ENCODE measurements at places on chromosomes 4 and X.

DNA sequence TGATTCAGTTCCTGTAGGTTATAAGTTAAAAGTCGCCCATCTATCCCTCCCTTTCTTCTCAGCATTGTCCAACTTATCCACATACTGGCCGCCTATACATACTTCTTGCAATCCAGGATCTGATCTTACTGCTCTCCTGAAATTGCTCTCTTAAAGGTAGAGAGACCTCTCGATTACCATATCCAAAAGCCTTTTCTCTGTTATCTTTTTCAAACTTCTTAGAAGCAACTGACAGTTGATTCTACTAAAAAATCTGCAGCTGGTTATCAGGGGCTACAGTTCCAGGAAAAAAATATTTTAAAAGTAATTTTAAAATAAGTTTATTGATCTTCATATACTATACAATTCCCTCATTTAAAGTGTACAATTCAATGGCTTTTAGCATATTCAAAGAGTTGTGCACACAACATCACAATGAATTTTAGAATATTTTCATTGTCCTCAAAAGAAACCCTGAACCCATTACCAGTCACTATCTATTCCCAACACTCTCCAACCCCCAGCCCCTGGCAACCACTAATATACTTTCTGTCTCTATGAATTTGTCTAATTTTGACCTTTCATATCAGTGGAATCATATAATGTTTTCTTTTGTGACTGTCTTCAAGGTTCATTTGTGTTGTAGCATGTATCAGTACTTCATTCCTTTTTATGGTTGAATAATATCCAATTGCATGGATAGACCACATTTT is 102.0 kb downstream of the HDAC8 start:
- DNase-seq = no peak

DNA sequence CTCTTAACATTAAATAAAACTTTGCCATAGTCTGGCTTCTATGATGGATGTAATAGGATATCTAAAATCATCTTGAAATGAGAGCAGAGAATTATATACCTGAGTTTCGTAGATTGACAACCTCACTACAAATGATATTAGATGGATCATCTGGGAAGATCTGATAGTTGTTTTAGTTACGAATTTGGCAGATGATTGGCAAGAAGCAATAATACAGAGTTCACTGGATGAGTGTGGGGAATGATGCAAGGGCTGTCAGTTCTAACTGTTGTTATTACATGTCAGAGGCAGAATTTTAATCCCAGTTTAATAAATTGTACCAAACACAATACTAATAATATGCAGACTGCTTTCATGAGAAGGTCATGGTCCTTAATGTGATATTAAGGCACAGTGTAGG is 585.2 kb downstream of the TRAM1L1 start:
- no peak for DNase-seq

- DNase-seq = no peak
These were observed 17.7 kb downstream of the COL4A6 start for GRCh38 chrX:108420481-108420880.

DNA sequence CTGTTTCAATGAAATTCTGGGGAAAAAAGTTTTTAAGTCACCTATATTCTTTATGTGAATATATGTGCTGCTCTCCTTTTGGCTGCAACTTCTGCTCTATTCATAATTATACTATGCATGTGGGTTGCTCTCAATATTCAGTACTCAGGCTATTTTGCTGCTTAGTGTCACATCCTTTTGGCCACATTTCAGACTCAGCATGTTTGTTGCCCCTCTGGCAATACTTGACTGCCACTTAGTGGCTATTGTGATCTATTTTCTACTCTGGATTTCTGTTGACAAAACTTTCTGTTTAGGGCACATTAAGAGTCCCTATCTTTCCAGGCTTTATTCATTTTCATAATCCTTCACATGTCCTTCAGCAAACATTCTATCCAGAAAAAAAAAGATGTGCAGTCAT is 15.8 kb upstream of the CT45A1 start:
- DNase-seq = no peak

DNA sequence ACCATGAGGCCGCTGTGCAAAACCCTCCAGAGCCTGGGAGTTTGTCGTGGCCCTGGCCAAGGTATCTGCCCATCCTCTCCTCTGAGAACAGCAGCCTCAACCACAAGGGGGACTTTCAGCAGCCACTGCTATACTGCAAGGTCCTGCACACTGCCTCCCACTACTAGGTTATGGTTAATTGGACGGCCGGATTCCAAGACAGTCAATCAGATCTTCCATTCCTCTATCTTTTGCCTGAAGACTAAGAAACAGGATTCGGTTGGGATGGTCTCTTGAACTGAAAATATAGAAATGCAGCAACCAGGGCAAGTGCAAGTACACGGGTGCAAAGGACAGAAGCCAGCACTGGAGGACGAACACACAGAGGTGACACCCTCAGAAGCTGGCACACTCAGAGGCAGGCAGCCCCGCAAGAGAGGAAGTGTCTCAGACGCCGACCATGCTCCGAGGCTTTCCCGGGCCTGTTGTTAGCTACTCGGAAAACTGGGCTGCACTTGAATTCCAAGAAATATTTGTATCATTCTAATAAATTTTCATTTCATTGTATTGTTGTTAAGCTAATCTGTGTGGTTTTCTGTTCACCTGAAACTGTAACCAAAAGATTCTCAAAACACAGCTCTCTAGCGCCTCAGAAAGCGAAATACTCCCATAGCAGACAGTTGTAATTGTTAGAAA is 63.3 kb downstream of the AFAP1 start:
- no peak for DNase-seq

DNA sequence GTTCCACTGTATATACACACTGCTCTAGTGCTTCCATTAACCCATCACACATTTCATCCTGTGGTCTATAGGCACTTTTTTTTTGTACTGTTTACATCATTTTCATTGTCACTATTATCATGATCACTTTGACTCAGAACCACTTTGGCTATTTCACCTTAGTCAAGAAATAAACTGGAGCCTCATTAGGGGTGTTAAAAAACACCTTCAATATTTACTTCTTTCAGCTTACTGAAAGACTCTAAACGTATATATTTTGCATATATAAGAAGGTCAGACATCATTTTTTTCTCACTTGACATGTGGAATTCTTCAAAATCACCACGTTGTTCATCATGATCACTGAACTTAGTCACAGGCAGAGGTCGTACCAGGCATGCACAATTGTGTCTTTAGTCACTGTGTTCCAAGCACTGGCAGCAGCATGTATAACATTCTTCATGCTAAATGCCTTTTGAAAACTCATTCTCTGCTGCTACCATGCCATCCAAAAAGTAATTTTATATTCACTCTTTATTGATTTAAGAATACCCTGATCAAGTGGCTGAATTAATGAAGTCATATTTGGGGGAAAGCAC is 229.2 kb upstream of the ARSJ start:
- DNase-seq = no peak

GRCh38 chrX:120727911-120728310 is 98.1 kb upstream of the C1GALT1C1 start:
- no peak for DNase-seq

- no peak for DNase-seq
These were observed 146.2 kb downstream of the GATB start for GRCh38 chr4:151614561-151614960.

DNA sequence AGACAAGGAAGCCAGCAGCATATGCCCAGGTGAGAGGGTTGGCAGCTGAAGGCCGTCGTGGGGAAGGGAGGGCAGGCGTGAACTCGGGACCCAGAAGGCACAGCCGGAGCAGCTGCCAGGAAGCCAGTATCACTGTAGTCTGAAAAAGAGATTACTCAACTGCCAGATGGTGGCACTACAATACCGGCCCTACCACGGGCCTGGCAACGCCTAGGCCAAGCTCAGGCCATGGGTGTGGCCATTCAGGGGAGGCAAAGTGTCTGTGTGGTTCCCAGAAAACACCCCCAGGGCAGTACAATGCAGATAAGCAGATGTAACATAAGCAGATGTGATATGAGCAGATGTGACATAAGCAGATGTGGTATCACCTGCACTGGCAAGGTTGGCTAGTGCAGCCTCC is 236.0 kb downstream of the AFAP1 start:
- no peak for DNase-seq

DNA sequence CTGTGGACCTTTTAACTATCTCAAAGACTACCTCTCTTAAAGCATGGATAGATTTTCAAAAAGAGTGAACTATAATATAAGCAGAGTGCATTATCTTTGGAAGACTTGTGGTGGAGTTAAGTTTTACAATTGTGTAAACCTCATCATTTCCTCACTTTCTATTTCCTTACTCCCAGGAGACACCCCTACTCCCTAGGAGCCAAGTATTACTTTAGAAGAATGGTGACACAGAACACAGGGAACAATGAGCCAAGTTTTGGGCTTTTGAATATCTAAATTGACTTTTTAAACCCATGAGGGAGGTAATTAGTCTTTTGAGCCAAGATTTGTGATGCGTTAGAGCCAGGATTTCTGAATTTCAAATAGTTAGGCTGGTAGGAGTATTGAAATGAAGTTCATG is 78.9 kb upstream of the UNC5C start:
- DNase-seq = no peak

DNA sequence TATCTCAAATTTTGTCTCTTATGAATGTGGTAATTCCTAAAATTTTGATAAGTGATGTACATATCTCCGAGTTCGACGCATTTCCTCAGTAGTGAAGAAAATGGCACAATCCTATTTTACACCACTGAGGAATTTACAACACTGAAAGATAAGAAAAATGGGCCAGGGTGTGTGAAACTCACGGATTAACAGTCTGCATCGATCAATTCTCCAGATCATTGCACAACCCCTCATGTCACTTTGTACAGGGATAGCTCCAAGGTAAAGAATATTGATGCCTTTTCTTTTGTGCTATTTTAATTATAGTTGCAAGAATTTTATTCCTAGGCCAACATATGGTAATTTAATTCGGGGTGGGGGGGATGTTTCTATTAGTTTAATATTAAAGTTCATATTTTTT is 268.7 kb upstream of the VCX3A start:
- no peak for DNase-seq

DNA sequence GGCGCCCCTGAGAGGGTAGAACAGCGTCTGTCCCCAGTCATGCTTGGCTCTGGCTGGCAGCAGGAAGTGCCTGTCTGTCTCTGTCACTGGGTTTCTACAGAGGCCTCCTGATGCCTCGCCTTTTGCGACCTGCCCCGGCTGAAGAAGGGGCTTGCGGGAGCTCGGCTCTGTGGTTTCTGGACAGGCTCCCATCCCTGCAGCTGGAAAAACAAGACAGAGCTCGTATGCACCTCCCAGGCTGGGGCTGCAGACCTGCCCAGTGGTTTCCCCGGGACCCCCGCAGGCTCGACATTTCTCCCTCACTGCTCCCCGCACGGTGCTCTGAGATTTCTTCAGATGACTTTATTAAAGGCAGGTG is 57.0 kb upstream of the SORCS2 start:
- no peak for DNase-seq

- no peak for DNase-seq
These were observed 85.4 kb upstream of the IGFBP7 start for GRCh38 chr4:57195622-57196021.

DNA sequence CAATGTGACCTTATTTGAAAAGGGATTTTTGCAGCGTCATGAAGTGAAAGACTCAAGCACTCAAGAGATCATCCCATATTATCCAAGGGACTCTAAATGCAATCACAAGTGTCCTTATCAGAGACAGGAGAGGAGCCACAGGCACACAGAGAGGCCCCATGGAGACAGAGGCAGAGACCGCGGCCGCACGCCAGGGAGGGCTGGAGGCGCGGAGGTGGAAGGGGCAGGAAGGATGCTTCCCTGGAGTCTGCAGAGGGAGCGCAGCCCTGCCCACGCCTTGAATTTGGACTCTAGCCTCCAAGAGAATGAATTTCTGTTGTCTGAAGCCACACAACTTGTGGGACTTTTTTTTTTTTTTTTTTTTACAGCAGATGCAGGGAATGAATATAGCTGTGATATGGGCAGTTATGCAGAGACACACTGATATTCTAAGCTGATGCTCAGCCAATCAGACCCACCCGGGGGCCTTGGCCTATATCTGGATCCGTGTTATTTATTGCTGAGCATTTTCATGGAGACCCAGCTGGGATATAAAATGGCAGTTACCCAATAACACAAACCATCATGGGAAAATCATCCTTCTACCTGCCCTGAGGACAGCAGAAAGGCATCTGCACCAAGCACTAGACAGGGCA is 244.8 kb upstream of the PSAPL1 start:
- no peak for DNase-seq

DNA sequence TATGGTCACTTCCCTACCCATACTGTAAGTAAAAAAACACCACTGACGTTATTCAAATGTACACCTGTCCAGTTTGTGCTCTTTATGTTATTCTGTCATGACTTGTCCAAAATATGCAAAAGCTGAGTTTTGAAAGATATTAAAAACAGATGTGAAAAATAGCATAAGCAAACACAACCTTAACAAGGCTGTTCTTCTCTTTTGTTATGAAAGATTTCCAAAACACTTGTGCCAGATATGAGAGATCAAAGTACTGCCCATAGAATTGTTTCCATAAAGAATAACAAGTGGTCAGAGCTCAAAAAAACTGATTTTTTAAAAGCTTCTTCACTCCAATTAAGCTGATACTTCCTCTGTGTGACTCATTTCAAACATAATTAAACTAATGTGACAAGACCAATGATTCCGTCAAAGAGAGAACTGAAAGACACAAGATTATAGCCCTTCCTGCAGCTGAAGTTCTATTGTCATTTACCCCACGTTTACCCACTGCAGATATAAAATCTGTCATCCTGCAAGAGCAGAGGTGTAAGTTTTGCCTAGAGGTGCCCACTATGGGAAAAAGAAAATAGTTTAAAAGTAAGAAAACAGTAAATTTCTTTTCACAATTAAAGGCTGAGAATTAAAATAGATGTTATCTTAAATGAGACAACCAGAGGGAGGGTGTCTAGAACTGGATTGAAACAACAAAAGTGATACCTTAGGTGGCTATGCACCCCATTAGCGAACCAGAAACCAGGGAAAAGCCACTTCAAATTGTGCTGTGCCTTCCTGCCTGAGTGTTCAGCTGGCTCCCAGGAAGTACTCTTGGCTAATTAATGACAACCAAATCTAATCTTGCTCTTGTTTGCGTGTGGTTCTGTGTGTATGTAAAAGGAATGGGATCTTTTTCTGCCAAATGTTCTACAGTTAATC is 30.1 kb downstream of the RASSF6 start:
- no peak for DNase-seq

DNA sequence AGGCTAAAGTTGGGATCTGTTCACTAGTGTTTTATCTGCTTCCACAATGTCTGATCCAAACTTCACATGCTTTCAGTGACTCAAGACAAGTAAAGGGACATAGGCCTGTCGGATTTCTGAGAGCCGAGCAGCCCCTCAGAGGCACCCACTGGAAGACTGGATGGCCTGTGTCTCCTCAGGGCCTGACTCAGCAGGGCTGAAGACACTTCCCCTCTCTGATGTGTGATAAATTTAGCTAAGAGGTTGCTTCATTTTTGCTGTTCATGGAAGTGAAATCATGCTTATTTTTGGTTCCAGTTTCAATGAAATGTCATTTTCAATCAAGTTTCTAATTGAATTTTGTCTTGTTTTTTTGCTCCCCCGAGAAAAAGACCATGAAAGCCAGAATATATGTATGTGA is 93.7 kb downstream of the MXRA5 start:
- DNase-seq = no peak

DNA sequence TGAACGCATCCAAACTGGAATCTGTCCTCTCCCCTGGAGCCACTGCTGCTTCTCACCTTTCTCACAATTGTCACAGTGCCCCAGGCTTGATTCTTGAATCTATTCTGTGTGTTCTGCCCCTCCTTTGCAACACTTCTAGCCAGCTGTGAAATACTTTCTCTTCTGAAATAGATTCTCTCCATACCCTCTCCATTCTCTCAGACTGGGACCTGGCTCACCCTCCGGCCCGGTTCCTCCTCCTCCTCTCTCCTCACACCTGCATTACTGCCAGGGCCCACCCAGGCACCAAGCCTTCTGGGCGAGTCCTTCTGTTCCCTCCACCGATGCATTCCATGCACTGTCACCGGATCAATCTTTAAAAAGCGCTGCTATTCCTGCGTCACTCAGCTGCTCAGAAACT is 336.1 kb downstream of the UNC5C start:
- DNase-seq = no peak

Data from activated T-cell treated with anti-CD3 and anti-CD28 coated beads for 1 hour (primary cell).